ENCODE measurements at places on chromosomes 16 and 17.

DNA sequence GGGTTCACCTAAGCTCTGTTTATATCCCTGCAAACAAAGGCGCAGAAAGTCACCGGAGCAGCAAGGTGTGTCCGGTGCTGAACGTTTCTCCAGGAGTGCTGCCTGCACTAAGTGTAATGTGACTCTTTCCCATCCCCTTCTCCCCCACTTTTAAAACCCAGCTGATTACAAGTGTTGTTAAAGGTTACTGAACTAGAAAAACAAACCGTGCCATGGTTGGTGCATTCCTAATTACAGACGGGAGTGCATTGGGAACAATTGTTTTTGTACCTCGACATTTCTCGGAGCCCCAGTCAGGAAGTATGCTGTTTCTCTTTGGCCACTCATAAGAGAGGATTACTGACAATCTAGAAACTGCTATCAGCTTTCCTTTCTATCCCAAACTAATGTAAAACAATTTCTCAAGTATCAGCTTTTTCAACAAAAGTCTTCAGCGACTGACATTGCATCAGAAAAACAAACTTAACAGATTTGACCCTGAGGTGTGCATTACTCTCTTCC is 441.0 kb upstream of the SALL1 start:
- DNase-seq: no peak

DNA sequence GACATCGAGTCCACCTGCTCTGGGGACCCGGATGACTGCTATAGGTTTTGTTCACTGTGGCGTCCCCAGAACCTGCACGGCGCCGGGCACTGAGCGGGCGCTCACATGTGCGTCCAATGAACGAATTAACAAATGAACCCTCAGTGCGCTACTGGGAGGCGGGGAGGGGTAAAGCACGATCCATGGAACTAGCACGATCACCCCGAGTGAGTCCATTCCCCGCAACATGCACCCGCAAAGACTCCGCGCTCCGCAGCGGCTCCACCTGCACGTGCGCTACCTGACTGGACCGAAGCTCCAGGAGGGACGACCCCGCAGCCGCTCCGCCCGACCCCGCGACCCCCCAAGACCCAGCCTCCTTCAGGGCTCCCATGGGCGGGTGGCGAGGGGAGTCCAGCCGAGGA is 491 bp downstream of the TRAP1 start:
- peak; percentile 20 for DNase-seq

DNA sequence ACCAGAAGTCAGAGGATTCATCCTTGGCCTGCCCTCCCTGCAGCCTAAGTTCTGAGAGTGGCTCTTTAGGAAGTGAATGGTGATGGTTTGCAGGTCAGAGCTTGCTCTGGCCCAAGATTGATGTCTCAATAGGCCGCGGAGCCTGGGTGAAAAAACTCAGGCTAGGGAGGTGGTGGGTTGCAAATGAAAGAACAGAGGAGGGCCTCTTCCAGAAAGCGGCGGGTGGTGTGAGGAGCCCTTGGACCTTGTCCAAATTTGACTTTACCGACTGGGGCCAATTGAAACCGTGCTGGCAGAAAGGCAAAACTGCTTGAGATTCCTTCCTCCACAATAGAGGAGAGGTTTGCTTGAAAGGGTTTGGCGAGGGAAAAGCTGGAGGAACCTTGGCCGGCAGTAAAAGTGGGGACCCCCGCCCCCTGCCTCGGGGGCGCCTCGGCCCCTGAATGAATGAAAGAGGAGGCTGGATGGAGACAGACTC is 331.3 kb downstream of the SEC14L1 start:
- peak; percentile 71 for DNase-seq

DNA sequence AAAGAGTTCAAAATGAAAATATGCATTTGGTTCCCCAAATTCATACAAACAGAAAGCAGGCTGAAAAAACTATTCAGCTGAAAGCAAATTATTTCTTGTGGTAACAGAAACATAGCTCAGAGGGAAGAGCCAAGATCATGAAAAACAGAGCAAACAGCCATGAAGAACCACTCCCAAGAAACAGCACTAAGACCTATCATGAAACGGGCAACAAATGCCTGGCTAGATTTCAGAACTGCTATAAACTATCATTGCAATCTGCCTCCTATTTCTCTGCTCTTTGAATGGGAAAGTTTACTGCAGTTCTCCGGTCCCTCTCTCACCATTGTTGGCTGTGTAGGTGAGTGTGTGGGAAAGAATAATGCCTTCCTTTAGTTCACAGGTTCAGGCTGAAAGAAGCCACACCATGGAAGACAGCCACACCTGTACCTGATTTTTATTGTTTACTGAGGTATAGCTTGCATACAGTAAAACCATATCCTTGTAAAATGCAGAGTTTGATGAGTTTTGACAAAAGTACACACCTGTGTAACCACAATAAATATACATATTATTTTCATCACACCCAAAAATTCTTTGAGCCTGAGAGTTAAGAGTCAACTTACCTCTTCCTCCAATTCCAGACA is 48.2 kb downstream of the CEP112 start:
- no peak for DNase-seq

GRCh38 chr16:4837733-4838501 is 9.2 kb downstream of the GLYR1 start:
- no peak for DNase-seq

DNA sequence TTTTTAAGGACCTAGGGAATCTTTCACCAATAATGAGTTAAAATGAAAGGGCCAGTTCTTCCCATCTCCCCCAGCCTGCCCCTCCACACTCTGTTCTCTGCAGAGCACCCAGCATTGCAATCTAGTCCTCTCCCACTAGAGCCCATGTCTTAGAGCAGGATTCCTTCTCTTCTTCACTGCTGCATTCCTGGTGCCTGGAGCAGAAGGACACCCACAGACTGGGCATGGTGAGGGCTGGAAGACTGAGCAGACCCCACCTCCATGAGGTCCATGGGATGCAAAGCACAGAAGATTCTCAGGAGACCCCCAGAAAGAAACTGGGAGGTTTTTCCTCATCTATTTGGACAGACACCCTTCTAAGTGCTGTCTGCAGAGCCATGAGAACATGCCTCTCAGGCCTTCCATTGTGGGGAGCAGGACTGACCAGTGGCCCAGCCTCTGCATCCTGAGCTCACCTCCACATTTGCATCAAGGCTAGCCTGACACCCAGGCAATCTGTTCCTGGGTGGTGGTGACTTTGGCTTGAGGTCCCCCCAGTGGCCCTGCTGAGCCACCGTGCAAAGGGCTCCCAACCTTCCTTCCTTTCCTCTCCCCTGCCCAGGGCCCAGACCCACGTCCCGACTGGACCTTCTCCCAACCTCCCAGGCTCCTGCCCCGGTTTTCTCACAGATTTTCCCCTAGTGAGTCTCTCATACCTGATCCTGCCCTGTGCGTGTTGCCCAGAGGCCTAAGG is 74.2 kb upstream of the ZNF469 start:
- no peak for DNase-seq

DNA sequence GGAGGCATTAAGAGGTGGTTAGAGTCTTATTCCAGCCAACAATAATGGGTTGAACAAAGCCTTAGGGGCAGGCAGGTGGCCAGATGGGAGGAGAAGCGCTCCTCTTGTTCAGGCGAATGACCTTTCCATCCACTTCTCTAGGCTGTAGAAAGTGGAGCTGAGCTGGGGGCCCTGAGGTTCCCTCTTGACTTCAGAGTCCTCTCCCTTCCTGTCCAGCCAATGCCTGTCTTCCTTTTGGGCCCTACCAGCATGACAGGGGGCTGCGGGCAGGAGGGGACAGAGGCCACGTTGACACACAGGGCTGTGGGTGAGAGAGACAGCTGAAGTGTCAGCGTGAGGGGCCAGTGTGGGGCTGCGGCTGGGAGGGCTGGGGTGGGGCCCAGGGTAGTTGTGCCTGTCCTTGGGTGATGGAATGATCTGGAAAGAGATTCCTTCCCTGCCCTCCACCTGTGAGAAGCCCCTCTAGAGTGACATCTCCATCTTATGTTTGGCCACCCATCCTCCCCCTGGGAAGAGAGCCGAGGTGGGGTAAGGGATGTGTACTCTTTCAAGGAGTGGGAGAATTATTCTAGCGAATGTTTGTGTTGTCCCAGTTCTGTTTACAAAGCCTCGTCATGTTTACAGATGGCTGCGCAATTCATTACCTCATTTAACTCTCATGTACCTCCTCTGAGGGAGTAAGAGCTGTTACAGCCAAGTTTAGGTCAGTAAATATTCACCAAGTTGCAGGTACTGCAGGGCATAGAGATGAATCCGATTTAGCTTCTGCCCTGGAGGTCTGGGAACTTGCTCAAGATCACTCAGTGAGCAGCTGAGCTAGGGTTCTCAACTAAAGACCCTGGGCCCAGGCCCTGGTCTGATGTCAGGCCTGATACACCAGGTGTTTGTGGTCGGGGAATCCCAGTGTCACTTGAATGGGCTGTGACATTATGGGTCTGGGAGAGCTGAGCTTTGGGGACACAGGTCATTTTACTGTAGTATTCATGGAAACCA is 3.3 kb downstream of the ERBB2 start:
- DNase-seq: no peak

GRCh38 chr16:49580751-49581303 is 207.2 kb downstream of the C16orf78 start:
- no peak for DNase-seq

DNA sequence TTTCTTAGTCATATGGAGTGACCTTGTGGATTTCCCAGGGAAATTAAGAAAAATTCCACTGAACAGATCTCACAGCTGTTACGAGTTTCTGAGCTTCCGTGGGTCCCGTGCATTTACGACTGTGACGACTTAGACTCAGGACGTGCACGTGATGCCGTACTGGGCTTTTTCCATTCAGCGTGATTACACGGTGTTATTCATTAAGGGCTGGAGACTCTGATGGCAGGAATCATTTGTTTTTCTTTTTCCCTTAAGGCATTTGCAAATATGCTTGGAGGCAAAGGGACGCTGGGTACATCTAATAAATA is 57.2 kb downstream of the TBC1D16 start:
- DNase-seq: peak; percentile 38

DNA sequence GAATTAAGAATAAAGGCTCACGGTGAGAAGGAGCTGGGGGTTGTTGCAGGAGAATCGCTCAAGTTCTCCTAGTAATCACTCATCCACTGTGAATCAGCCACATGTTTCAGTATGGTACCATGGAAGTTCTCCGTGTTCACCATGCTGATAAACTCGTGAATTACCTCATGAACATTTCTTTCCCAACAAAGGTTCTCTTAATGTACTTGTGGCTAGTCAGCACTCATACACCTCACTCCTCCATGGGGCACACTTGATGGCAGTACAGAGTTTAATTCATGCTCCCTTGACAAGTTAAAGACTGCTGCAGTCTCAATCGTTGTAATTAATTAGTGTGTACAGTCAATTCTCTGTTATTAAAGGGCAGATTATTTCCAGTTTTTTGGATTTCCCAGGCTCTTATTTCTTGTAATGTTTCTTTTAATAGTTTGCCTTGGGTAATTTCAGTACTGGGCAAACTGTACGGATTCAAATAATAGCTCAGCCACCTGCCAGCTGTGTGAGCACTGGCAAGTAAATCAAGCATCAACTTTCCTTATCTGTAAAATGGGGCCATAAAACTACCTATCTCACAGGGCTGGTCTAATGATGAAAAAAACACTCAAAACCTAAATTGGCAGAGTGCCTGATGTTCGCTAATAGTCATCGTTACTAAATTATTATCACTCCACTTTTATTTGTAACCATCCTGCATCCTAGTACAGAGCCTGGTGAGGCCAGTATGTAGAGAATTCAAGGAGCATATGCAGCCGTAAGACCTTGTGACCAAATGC is 6.1 kb downstream of the GOT2 start:
- DNase-seq: no peak

- DNase-seq: peak; percentile 87
Measured at GRCh38 chr17:17580662-17581470, 10.6 kb downstream of the PEMT start.

GRCh38 chr17:48462946-48463345 is 32.9 kb upstream of the SKAP1 start:
- DNase-seq: no peak

- peak; percentile 61 for DNase-seq
Measured at GRCh38 chr17:64423881-64424280, 25.0 kb upstream of the MILR1 start.

GRCh38 chr17:50372758-50373556 is at the start of the genes EME1 and MRPL27:
Gene EME1, plus strand, starts transcription at chr17:50373229. Its CDS starts 1,980 bp downstream, at chr17:50375209.
Gene MRPL27, minus strand, starts transcription at chr17:50373184. Its CDS starts 14 bp downstream, at chr17:50373170.
- peak; percentile 83 for DNase-seq

Data from fibroblast of mammary gland (primary cell).